NCI-H524 (cell line): ENCODE measurements at places on chromosomes 13 and 19.
A peak's percentile ranks its signal among the peaks of the same experiment; 100 is the strongest.

DNA sequence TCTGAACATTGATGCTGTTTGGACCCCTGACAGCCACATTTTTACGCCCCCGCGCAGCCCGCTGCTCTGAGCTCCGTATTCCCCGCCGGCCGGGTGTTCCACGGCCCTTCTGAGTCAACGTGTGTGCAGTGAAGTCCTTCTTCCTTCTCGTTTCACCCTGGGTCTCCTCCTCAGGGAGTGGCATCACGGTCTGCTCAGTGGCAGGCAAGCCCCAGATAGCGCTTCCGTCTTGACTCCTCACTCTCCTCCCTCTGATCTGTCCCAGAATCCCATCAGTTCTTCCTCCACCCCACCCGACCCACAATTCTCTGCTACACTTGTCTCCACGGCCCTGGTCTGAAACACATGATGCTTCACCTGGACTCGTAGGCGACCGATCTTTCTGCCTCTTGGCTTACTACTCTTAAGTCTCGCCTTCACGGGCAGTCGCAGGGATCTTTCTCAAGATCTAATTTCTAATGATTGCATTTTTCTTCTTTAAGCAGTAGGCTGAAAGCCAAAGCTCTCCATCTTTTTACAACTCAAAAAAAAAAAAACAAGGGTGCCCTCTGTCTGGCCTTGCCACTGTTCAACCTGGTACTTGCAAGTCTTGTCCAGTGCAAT lies 33.9 kb downstream of the CCNE1 start:
- DNase-seq, result peak; percentile 54

- no peak for DNase-seq
These were observed 73.9 kb upstream of the FNDC3A start for GRCh38 chr13:48901781-48902180.

DNA sequence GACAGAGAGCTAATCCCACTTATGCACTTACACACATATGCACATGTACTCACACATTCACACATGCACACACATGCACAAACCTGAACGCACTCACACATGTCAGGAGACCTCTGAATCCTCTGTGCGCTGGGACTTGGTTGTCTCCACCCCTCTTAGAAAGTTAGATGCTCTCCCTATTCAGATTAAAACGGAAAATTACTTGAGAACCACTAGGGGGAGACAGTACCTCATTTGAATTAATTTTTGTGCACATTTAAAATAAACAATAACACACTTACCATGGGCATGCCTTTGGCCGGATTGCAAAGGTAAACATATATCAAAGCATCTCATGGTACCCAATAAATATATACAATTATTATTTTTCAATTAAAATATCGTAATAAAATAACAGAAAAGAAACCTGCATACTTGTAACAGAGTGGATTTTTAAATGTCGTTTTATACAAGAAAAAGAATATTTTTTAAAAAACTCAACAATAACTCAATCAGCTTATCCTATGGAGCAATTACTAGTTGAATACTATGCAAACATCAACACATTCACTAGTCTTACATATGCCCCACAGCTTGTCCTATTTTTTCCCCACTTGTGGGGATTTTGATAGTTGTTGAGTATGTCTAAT lies 9.5 kb upstream of the LILRB4 start:
- DNase-seq, result peak; percentile 10

DNA sequence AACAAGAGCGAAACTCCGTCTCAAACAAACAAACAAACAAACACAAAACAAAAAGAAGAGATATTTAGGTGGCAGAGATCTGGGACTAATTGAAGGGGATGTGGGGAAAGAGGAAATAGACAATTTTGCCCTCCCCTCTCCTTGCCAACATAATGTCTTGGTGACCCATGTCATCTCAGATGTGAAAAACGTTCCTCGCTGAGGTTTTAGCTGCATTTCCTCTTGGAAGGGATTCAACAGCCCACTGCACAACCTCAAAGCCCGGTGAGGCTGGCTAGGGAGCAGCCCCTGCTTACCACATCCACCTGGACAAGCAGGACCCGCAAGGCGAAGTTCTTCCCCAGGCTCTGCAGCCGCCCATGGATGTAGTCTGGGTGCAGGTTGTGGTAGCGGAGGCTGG lies 4.9 kb downstream of the ERCC1 start:
- DNase-seq, result no peak

GRCh38 chr13:31518645-31519044 lies 220.7 kb upstream of the RXFP2 start:
- no peak for DNase-seq

DNA sequence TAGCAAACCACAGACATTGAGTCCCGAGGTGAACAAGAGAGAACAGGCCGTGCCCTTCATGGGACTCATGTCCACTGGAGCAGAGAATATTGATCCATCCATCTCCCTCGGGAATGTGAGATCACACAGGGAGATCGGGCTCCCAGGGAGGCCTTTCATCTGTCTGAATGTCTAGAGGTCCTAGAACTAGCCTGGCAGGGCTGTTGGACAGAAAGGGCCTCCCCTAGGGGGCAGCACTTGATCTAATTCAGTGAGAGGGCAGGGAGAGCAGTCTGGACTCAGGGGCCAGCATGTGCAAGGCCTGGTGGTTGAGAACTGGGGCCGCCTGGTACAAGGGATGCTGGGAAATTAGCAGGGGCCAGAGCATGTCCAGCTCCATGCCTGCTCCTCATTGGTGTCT lies 4.3 kb downstream of the RUVBL2 start:
- no peak for DNase-seq

- no peak for DNase-seq
These were observed 1287.6 kb downstream of the EFNB2 start for GRCh38 chr13:105247830-105248229.

GRCh38 chr13:32676242-32676641 lies 90.0 kb downstream of the PDS5B start:
- DNase-seq, result no peak

DNA sequence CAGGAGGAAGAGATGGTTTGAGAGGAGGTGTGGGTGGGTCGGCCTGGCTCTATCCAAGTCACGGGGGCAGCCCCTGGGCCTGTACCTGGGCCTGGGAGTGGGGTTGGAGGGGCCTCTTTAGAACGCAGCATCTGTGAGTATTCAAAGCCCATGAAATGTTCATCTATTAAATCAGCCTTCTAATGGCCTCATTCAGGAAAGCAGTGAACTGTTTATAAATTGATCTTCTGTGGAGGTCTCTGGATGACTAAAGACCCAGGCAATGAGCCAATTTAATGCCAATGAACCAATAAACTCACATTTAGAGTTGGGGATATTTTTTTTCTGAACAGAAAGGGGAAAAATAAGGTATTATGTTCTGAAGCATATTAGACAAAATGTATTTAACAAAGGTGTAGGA lies 19.9 kb upstream of the GGACT start:
- DNase-seq, result no peak

GRCh38 chr19:51440846-51441409 lies 17.3 kb downstream of the SIGLEC8 start:
- no peak for DNase-seq

GRCh38 chr19:41307954-41308449 lies 2.0 kb upstream of the CCDC97 start:
- no peak for DNase-seq

DNA sequence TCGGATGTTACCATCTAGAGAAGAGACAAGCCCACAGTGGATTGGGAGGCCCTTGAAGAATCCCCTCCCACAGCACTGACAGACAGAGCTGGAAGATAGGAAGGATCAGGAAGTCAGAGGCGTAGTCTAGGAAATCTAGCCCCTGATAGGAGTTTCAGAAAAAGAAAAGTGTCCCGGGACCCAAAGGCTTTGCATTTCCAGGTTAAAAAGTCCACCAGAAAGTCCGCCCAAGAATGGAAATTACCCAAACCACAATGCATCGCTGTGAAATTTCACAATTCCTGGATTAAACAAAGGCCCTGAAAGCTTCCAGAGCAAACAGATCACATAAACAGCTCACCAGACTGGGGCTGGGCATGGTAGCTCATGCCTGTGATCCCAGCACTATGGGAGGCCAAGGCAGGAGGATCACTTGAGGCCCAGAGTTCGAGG lies 146.9 kb downstream of the KDM4B start:
- no peak for DNase-seq

- DNase-seq, result no peak
These were observed 367.8 kb downstream of the DACH1 start for GRCh38 chr13:71499235-71499634.

- DNase-seq, result peak; percentile 80
These were observed 600 bp upstream of the HMGB1 start for GRCh38 chr13:30466358-30466714.

DNA sequence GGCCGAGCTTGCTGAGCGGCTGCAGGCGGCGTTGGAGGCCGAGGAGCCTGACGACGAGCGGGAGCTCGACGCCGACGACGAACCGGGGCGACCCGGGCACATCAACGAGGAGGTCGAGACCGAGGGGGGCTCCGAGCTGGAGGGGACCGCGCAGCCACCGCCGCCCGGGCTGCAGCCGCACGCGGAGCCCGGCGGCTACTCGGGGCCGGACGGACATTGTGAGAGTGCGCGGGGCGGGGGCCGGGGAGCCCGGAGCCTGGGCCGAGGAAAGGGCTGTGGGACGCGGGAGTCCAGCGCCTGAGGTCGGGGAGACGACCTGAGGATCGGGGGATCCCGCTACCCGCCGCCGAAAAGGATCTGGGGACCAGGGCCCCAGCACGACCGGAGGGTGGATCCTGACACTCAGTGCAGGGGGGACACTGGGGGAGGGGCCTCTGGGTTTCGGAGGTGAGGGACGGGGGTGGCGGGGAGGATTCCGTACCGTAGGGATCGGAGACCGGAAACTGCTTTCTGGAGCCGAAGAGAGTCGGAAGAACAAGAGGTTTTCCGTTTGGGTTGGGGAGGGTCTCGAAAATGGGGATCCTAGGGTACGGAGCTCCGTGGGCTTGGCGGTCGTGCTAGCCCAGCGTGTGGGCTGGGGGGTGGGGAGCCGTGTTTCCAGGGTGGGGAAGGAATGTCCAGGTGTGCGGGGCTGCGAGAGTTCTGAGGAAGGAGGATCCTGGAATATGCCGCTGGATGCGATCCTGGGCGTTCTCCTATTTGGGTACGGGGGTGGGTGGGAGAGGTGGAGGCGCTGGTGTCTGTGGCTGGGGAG lies 616 bp downstream of the HNRNPUL1 start:
- peak; percentile 28 for DNase-seq

DNA sequence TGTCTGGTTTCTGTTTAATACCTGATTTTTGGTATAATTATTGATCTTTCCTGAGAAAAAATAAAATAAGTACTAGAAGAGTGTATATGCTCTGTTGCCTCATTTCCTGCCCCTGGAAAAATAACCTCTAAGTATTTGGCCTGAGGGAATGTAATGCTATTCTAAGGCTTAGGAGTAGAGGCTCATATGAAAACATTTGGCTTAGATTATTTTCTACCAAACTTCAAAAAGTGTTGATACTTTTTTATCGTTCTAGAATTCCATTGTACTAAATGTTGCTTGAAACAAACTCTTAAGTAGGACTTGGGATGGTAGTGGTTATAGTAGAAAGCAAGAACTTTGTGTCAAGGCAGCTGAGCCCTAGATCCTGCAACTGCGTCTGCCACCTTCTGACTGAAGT lies 57.8 kb downstream of the COG3 start:
- DNase-seq, result no peak

GRCh38 chr19:49667473-49667872 lies 1.7 kb downstream of the BCL2L12 start:
- no peak for DNase-seq

- DNase-seq, result peak; percentile 52
These were observed 118.1 kb upstream of the FRY start for GRCh38 chr13:31913459-31913858.

DNA sequence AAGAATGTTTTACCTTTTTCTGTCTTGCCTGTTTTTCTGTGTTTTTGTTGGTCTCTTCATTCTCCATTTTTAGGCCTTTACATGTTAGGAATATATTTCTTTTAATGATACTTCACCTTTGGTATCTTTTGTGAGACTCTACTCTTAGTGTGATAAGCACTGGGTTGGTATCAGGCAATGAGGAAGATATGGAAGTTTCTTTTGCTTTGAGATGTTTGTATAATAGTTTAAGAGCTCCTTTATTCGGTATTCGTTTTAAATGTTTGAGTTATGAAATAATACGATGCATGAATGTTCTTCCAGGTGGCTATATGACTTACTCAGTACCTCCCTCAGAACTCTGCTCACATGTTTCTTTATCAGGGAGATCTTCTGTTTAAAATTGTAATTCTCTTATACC lies 144.8 kb downstream of the PDS5B start:
- no peak for DNase-seq

DNA sequence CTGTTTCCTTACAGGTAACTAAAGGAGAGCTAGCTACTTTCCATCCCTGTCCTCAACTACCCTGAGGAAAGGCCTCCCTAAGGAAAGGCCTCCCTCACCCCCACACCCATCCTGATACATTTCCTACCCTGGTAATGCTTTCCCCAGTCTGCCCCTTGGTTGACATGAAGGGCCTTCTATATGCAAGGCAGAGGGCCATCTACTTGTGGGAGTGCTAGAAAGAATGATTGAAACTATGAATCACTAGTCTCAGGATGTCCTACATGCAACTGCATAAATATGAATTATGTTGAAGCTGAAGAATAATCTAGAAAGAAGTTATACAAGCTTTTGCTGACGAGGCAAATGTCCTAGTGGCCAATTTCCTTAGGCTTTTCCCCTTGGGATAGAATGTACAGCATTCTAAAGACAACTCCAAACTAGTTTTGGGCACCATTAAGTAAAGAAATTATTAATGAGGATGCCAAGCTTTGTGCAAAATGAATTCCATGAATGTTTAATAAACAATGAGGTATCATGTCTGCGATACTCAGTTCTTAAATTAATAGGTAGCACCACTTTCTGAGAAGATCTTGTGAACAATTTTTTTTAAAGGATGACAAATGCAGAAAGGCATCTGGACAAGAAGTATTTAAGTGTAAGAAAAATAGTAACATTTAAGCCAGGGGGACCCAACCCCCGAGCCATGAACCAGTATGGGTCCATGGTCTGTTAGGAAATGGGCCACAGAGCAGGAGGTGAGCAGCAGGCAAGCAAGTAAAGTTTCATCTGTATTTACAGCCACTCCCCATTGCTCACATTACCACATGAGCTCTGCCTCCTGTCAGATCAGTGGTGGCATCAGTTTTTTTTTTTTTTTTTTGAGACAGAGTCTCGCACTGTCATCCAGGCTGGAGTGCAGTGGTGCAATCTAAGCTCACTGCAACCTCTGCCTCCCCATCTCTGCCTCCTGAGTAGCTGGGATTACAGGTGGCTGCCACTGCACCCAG lies 223.0 kb downstream of the LHFPL6 start:
- no peak for DNase-seq

- no peak for DNase-seq
These were observed 1315.4 kb downstream of the EFNB2 start for GRCh38 chr13:105220063-105220462.

DNA sequence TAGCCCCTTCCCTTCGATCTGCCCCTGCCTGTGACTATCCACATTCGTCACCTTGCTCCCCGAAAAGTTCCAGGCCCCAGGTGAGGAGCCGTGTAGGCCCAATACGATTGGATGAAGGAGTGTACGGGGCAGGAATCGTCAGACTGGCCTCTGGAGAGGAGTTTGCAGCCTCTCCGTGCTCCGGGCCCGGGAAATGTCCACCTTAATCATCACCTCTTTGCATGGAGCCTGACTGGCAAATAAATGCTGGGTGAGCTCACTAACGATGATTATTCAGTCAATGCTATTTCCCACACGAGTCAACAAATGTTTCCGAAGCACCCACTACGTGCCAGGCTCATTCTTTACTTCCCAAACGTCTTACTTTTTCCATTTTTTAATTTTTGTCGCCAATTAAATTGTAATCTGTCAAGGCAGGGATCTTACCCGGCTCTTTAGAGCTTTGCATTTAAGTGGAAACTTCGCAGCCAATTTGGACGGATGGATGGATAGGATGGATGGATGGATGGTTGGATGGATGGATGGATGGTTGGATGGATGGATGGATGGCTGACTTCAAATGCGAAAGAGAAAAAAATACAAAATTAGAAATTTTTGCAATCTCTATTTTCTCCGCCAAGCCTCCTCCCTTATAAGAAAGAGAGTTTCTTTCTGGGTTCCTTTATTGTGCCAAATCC lies 45.8 kb downstream of the TGDS start:
- no peak for DNase-seq
